ENCODE measurements at places on chromosomes 11 and 22.

GRCh38 chr11:57210781-57211180 is 26.3 kb downstream of the APLNR start:
- no peak for DNase-seq

- no peak for DNase-seq
Measured at GRCh38 chr22:31106731-31107177, 614 bp downstream of the SELENOM start.

- no peak for DNase-seq
Measured at GRCh38 chr11:32187111-32187510, 96.2 kb downstream of the RCN1 start.

DNA sequence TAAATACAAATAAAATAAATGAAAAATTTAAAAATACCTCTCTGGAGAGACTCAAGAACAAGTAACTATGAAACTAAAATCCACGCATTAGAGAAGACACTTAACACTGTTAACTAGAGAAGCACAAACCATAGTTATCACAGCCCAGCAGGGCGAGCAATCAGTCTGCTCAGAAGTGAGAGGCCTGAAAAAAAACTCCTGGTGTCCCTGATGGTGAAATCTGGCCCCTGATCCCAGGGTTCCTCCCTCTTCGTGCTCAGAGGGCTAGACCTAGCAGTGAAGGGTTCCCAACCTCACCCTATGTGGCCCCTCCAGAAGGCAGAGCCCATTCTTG is 49.7 kb upstream of the VPREB1 start:
- DNase-seq: no peak

DNA sequence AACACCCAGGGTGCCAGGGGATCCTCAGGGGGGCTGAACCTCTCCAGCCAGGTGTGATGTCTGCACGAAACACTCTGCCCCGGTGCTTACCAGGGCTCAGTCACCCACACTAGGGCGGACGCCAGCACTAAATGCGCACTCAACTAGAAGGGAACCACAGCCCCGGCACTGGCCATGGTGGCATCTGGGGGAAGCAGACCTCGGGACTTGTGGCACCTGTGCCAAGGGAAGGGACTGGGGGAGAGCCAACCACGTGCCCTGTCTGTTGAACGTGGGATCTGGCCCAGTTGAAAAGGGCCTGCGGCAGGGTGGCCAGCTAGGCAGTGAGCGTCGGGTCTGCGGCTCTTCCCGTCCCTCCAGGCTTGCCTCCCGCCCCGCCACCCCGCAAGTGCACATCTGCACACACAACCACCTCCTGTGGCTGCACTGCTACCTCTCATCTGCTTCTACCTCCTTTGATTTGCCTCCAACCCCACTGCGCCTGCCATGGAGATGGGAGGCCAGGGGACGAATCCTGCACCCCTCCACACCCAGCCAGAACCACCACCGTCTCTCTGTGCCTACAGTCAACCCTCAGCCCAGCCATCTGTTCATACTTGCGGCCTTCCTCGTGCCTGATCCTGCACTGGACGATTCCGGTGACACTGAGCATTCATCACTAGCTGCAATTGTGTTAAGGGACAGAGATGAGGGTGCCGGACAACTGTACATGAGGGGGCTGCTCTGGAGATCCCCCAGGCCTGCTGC is 15.0 kb upstream of the MOB2 start:
- no peak for DNase-seq

DNA sequence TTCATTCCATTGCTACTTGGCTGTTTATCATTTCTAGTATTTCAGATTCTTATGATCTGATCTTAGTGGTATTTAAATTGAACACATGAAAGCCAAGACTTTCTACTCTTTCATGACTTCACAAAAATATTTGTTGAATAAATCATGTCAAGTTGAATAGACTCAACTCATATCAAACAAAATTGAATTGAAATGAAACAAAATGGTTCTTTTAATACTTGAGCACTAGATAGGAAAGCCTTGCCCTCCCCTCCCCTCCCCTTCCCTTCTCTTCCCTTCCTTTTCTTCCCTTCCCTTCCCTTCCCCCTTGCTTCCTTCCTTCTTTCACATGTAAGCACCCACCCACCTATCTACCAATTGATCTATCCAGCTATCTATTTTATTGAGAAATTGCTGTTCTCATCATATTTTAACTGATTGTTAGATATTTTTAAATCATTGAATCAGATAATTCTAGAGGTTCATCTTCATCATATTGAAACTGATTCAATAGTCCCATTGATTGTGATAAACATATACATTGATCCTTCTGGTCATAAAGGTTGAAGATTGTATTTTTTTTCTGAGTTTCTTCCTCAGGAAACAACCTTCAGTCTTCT is 2015.9 kb downstream of the LRRC4C start:
- no peak for DNase-seq

- DNase-seq: no peak
Measured at GRCh38 chr11:77074205-77074604, 7.4 kb downstream of the CAPN5 start.

GRCh38 chr11:130115218-130115617 is 44.4 kb upstream of the ST14 start:
- no peak for DNase-seq

DNA sequence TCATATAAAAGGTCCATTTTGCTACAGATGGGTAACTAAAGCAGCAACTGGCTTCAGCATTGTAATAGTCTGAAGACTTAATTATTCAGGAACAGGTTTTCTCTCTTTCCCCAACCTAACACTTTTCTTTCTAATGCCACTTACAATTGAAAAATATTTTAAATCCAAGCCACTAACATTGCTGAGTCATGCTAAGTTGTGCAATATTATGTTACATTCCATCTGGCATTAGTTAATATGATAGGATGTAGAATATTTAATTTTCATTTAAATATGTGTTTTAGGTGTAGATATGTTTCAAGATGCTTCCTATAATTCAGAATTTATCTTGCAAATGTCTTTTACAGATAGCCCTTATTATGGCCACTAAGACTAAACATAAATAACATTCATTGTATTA is 98.6 kb downstream of the KIF18A start:
- DNase-seq: no peak

- no peak for DNase-seq
Measured at GRCh38 chr11:119684361-119685110, 44.5 kb downstream of the NECTIN1 start.

DNA sequence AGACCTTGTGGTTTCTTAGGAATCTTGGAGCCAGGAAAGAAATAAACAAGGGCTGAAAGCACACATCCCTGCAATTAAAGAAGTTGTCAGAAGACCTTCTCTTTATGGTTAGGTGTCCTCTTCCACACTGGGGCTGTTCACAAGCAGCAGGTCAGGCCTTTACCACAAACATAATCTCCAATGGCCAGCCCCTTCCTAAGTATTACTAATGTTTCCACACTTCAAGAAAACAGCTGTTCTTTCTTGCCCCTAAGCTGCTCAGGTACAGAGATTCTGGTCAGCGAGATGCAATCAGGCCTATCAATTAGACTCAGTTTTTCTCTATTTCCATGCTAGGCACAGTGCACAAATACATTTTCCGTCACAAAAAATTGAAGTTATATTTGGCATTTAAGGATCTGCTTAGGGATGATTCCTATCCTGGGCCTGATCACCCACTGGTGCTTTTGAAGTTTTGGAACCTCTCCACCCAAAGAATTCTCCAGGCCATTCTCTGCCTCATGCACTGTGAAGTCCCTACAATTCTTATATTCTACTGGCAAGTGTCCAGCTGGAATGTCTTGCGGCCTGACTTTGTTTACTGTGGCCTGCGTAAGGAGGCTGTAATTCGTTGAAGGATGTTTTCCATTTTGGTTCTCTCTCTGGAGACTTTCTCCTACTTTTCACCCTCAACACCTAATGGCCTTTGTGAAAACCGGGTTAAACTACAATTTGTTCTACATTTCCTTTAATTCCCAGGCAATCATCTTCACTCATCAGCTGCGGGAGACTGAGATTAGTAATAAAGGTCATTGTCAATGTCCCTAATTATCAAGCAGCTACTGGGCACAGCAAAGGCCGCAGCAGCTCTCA is 5.1 kb downstream of the PRAME start:
- no peak for DNase-seq

- DNase-seq: no peak
Measured at GRCh38 chr22:39183991-39184585, 31.6 kb upstream of the CBX7 start.

GRCh38 chr11:120208777-120209176 is 2.1 kb upstream of the OAF start:
- no peak for DNase-seq

DNA sequence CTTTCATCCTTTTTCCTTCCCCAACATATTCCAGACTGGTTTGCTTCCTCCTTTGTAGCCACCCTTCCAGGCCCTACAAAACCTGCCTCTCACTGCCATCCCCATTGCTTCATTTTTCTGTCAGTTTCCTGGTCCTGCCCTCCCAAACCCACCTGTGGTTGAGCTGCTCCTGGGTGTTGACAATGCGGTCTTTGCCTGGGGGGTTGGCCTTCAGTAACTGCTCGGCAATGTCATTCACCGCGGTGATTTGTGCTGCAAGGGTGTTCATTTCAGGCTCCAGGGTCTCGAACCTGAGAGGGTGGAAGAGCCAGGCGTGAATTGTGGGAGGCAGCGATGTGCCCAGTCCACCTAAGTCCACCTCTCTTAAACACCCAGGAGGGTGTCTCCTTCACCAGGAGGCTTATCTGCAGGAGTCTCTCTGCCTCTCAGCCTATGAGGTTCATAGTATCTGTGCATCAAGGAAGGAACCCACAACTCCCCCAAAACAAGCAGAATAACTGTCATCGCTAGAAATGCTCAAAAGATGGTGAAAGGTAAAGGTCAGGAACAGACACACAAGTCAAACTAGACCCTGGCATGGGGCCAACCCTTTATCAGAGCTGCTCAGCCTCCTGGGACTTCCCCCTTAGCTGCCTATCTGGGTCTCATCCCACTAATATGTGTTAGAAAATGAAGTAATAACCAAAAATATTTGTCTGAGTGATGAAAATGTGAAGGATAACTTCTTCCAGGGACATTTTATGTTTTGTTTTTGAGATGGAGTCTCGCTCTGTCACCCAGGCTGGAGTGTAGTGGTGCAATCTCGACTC is 23.9 kb upstream of the RBM4B start:
- no peak for DNase-seq

DNA sequence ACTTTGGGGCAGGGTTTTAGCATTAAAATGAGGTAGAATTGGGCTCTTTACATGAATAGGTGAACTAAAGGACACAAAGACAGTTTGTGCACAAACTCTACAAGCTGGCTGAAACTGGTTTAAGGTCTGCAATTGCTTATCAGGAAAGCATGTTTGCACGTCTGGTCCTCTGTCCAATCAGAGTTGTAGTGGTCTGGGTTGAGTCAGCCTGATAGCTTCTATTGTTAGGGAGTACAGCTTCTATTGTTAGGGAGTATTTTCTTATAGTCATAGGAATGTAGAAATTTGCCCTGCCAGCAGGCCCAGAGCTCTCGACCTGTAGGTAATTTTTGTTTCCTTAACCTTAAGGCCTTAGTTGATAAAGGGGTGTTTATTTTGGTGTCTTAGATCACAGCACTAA is 1422.4 kb downstream of the LRRC4C start:
- no peak for DNase-seq

- DNase-seq: no peak
Measured at GRCh38 chr11:111366560-111367410, 12.3 kb downstream of the POU2AF1 start.

- DNase-seq: no peak
Measured at GRCh38 chr22:35540595-35541253, at the start of gene RASD2. TSS of gene RASD2 (plus strand) at chr22:35540831. CDS start at chr22:35546810, 5,979 bp downstream.

DNA sequence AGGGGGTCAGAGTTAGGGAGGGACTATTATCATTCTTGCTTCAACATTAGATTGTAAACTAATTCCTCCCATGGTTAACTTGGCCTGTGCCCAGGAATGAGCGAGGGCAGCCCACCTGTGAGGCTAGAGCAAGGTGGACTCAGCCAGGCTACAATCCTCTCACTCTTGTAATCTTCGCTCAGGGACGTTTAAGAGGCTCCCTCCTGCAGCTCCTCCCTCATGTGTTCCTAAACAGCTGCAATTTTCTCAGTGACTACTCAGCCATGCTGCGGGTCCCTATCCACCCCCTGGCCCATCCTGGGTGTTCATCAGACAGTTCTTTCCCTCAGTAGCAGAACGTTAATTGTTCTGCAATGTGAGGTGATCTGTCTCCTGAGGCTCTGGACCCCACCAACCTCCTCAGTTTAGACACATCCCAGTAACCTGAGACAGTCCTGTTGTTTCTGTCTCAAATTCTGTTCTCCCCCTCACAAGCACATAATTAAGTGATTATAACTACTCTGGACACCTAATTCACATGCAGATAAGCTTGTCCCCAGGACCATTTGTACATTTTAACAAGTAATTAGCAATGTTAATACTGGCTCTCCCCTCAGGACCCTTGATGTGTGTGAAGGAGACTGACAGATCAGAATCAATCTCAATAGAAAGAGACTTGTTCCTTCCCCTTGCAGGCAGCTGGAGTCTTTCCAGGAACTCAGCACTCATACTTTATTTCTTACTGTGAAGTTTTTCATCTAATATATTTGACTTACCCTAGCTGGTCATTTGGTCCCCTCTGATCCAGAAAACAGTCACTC is 337.2 kb upstream of the B3GAT1 start:
- no peak for DNase-seq

- no peak for DNase-seq
Measured at GRCh38 chr22:48021991-48022401, 1259.5 kb downstream of the TBC1D22A start.

DNA sequence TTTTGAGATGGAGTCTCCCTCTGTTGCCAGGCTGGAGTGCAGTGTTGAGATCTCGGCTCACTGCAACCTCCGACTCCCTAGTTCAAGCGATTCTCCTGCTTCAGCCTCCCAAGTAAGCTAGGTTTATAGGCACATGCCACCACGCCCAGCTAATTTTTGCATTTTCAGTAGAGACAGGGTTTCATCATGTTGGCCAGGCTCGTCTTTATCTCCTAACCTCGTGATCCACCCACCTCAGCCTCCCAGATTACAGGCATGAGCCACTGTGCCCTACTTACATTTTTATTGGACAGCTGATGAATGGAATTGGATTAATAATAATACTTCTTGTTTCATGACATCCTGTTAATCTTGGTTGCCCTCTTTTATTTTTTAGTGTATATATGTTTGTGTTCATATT is 3.0 kb upstream of the MRGPRD start:
- DNase-seq: no peak

DNA sequence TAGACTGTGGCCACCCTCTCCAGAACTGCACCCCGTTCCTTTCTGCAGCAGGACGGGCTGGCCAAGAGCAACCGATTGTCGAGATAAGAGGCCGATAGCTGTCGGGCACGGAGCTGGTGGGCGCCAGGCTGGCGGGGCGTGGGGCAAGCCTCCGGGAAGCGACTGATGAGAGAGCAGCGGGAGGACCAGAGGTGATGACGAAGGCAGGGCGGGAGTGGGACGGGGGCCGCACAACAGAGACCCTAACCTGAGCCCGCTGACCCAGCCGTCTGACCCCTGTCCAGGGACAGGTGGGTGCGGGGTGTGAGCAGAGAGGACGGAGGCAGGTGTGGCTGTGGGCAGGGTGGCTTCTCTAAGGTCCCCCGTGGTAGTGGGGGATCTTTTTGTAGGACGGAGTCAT is 7.3 kb upstream of the BRSK2 start:
- DNase-seq: no peak
